ENCODE measurements at places on chromosomes 6 and 20.

- DNase-seq: peak; percentile 36
Measured at GRCh38 chr6:167898673-167899311, 72.1 kb downstream of the AFDN start.

DNA sequence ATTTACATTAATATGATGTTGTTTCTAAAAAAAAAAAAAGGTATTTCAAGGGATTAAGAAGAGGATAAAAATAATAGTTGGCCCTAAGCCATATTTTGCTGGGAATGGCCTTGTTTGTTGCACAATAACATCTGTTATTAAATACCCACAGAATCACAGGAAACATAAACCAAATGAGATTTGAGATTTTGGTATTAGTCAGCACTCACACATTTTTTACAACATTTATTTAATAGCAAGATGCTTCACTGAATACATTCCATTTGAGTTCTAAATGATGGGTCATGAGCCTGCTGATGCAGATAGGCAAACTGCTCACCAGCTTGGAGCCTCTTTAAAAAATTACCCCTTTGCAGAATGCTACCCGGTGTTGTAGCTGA lies 92.9 kb upstream of the ENPP5 start:
- DNase-seq: no peak

DNA sequence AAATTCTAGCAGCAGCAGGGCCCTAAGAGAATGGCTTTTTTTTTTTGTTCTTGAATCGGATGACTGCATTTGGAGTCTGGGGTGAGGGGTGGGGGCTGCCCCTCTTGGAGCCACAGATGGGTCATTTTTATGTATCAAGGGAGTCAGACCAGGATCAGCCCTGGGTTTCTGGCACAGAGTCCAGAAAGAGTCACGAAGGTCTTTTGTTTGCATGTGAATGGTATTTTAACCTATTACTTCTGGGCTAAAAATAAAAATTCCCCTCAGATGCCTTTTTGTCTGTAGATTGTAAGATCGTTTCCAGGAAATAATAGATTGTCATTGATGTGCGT lies 72.5 kb downstream of the PHACTR3 start:
- no peak for DNase-seq

GRCh38 chr6:7267466-7268091 lies 45.4 kb downstream of the SSR1 start:
- peak; percentile 98 for DNase-seq

DNA sequence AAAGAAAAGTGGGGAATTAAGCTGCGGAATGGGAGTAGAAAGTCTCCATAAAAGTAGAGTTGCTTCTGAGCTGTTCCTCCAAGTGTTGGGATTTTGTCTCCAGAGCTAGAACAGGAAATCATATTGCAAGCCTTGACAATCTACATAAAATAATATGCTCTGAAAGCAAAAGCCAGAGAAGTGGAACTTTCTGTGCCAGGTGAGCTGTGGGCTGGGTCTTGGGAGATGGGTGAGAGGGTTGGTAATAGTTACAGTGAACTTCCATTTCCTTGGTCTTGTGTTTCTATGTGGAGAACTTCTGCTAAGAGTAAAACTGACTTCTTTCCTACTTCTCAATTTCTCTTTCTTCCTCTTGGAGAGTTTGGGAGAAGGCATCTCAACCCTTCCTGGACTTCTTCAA lies 6.3 kb upstream of the HMGN4 start:
- DNase-seq: no peak

GRCh38 chr20:64036346-64037198 lies 590 bp downstream of the C20orf204 start:
- no peak for DNase-seq

DNA sequence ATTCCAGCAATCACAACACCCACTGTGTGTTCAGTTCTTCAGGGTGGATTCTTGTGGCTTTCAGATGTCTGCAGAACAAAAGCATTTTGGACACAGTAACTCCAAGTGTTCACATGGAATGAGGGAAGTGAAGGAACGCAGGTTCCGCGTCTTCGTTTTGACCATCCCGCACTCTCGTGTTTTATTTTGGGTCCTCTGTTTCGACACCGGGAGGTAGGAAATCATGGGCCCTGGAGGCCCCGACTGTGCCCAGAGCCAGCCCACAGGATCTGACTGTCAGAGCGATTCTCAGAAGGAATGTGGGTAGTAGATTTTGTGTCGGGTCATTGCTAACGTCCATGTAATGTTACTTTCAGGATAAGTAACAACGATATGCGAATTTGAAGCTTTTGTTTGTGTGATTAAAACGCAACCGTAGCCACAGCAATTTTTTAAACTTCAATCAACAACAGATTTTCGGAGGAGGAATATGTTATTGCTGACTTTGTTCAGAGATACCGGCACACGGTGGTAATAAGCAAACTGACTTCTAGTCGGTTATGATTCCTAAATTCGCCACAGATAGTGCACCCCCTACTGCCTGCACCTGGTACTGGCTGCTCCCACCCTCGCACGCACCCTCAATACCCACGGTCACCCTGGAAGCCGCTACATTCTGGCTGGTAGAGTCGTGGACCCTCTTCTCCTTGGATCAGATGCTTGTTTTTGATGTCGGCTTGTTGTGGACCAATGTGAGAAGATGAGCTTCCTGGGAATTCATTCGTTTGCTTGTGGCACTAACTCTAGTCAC lies 10.5 kb downstream of the NPEPL1 start:
- DNase-seq: no peak

DNA sequence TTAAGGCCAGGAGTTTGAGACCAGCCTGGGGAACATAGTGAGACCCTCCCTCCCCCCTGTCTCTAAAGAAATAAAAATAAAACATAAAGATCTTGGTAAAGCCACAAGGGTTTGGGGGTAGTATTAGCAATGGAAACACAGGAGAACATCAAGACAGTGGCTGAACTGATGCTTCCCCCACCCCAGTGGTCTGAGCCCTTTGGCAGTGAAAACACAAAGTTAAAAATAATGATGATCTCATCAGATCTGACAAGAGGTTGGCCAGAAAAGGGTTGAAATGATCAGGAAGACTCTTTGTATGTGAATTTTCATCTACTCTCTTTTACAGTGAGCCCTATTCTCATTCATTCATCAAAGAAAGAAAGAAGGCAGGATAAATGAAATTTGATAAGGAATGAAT lies 93.7 kb downstream of the KCNB1 start:
- DNase-seq: no peak
